ENCODE measurements at places on chromosomes 3 and 15.

DNA sequence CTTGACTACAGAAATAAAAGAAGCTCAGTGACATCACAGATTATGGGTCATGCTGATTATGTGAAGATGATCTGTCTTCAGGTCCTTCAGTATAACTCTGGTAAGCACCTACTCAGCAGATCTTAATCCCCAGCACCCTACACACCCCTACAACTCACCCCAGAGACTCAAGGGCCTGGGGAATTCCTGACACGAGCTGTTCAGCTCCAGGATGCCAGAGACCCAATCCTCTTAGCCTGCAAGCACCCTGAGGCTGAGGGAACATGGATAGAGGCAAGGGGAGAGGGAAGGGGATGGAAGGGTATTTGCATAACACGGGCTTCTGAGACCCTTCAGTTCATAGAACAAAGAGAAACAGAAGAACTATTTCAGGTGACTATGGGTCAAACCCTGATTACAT lies 13.0 kb downstream of the GLB1 start:
- DNase-seq: no peak

- no peak for DNase-seq
These were observed 12.7 kb downstream of the KLF15 start for GRCh38 chr3:126344380-126345041.

GRCh38 chr3:115520651-115521245 lies 102.6 kb upstream of the GAP43 start:
- DNase-seq: peak; percentile 22

GRCh38 chr15:93566762-93567161 lies 477.8 kb upstream of the RGMA start:
- peak; percentile 12 for DNase-seq

GRCh38 chr3:112773864-112774263 lies 72.8 kb downstream of the CD200R1L start:
- DNase-seq: peak; percentile 64

DNA sequence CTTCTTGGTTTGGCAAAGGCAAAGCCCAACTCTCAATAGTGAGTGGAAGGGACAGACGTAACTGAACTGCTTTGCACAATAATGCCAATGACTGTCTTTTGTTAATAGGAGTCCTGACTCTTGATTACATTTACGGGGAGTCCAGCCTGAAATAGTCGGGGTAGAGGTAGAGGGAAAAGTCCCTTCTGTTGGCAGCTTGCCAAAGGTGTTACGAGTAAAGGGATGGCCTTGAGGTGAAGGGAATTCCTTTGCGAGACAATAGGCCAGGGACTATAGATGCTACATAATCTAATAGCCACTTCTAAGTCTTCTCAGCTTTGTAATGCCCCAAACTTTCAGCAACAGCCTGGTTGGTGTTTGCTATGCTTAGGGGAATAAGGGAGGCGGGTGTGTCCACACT lies 2.2 kb upstream of the SENP2 start:
- DNase-seq: no peak

DNA sequence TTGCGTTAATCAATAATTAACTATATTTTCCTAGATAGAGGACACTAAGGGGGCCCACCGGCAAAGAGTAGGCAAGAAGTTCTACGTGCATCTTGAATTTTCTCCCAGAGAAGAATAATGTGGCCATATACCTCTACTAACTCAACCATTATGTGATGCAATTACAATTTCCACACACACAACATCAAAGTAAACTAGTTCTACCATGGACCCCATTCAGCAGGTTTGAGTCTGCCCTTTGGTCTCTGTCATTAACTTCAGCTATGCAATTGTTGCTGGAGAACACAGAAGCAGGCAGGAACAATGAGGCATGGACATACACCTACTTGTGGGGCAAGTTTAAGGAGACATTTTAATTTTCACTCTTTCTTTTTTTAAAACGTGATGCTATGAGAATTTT lies 705.9 kb downstream of the PDCD6IP start:
- DNase-seq: no peak

DNA sequence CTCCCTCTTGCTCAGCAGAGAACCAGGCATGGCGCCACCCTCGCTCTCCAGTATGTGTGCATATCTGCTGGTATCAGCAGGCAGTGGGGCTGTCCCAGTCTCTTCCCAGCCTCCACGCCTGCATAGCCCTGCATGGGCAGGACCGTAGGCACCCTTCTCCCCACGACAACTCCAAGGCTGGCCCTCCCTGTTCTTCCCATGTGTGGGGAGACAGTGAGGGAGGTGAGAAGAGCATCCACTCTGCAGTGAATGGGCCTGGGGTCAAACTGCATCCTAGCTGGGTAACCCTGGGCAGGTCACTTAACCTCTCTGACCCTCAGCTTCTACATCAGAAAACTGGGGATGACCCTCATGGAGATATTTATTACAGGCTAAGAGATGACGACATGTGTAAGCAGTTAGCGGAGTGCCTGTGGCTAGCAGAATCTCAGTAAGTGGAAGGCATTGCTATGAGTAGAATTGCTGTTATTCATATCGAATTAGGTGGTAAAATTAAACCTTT lies 13.3 kb upstream of the SSUH2 start:
- no peak for DNase-seq

GRCh38 chr3:113263020-113263419 lies 51.7 kb downstream of the BOC start:
- no peak for DNase-seq

DNA sequence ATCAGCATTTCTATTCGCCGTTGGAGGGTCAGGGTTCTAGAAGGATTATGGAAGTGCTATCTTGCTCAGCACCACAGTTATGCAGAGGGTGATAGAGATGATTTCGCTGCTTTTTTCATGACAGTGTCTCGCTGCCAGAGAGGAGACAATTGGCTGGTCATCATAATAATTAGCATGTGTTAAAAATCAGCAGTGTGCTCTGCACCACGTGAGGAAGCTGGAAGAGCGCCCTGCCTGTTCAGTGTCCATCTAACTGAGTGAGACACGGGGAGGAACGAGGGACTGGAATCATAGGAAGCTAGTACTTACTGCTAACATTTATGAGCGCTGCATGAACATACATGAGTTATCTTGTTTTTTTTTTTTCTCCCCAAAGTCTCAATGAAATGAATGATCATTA lies 116.2 kb upstream of the PLAAT1 start:
- no peak for DNase-seq

- DNase-seq: no peak
These were observed 34.7 kb downstream of the KLHL25 start for GRCh38 chr15:85760049-85760448.

GRCh38 chr3:73378207-73378606 lies 246.5 kb downstream of the PDZRN3 start:
- no peak for DNase-seq

DNA sequence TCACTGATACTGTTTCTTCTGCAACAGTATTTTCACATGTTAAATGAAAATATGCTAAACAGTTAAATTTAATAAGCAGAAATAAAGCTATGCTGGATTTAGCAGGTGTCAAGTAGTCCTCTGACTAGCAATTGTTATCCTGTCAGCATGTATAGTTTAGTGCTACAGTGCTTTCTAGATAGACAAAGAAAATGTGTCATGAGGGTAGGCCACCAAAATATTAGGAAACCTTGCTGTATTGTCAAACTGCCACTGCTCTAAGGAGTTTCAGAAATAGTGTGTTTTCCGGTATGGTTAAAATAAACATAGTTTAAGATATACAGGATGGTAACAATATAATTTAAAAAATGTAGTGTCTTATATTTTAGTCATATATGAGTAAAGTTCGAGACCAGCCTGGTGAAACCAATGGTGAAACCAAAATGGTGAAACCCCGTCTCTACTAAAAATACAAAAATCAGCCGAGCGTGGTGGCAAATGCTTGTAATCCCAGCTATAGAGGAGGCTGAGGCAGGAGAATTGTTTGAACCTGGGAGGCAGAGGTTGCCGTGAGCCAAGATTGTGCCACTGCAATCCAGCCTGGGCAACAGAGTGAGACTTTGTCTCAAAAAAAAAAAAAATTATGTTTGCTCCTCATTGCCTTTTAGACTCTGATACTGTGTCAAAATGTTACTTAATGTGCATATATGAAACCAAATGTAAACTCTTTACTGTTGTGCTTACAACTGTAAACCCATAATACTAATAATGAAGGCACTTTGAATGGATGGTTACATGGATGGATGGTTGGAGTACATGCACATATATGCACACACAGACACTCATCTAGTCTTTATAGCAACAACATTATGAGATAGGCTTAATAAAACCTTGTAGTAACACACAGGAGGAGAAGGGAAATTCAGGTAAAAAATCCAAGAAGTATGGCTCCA lies 204.8 kb downstream of the RSRC1 start:
- no peak for DNase-seq

GRCh38 chr15:82936966-82937711 lies 15.4 kb downstream of the HOMER2 start:
- peak; percentile 25 for DNase-seq
